Fibroblast of skin of back (primary cell): ENCODE measurements at places on chromosomes 4 and X.

- DNase-seq = no peak
Measured at GRCh38 chrX:12225107-12225506, 86.8 kb downstream of the FRMPD4 start.

- DNase-seq = peak; percentile 46
Measured at GRCh38 chr4:64781737-64782326, 372.6 kb upstream of the TECRL start.

DNA sequence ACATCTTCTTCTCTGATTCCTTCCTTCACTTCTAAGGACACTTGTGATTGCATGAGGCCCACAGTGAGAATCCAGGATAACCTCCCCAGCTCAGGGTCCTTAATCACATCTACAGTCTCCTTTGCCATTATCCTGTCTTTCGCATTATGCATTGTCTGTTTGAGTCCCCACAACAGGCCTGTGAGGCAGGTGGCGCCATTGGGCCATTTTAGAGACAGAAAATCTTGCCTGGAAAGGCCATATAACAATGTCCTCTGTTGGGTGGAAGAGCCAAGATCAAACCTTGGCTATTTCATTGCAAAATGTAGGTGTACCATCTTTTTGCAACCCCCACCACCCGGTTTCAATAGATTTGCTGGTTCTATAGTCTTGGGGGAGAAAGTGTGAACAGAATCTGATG, 11.8 kb upstream of the DCUN1D4 start:
- peak; percentile 48 for DNase-seq

DNA sequence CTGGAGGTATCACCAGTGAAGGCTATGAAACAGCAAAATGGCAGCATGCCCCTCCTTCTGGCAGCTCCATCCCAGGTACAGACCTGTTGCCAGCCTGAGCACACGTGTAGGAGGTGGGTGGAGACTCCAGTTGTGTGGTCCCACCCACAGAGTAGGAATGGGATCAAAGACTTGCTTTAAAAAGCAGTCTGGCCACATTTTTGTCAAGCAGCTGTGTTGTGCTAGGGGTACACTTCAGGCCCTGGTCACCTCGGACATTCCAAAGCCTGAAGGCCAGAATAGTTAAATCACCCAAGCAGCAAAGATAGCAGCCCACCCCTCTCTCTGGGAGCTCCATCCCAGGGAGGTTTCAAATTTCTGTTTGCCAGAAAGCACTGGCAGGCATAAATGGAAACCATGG, 20.3 kb upstream of the AMBN start:
- no peak for DNase-seq

DNA sequence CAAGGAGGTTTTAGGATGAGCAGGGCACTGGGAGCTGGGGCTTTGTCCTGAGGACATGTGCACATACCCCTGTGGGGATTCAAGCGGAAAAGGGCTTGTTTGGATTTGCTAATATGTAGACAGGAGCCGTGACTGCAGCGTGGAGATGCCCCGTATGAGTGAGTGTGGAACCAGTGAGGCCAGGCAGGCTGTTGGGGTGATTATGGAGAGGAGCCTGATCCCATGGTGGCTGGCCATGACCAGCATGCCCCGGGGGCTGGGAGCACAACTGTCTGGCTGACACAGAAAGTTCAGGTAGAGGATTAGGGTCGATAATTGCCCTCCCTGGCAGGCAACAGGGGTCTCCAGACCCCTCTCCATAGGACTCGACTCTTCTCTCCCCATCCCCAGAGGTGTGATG, 68.8 kb upstream of the STX18 start:
- DNase-seq = no peak

GRCh38 chr4:62865261-62865660, 1544.0 kb downstream of the TECRL start:
- DNase-seq = no peak

DNA sequence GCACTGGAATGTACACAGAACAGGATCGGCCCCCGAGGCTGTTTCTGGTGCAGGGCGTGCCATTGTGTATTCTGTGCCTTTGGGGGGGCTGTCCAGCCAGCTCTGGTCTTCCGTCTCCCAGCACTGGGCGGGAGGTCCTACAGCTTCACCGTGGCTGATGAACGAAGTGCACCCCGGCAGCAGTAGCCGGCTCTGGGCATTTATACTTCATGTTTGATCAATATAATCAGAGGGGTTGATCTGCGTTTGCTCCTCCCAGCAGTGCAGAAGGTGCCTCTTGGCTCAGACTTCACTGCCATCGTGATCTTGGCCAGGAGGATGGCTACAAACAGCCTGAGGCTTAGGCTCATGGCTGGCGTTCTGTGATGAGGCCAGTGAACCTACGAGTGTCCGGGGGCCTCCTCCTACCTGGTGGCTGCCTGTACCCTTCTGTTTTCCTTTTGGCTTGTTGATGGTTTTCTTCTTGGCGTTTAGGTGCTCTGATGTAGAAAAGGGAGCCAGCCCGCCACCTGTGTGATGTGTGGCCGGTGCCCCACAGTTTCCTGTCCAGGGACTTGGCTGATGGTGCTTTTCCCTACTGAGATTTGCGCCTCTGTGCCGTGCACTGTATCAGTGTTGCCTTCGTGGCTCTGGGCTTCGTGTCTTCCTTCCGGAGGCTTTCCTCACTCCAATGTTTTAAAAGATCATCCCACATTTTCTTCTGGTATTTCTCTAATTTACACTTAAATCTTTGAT, 31.2 kb upstream of the HGFAC start:
- DNase-seq = no peak

DNA sequence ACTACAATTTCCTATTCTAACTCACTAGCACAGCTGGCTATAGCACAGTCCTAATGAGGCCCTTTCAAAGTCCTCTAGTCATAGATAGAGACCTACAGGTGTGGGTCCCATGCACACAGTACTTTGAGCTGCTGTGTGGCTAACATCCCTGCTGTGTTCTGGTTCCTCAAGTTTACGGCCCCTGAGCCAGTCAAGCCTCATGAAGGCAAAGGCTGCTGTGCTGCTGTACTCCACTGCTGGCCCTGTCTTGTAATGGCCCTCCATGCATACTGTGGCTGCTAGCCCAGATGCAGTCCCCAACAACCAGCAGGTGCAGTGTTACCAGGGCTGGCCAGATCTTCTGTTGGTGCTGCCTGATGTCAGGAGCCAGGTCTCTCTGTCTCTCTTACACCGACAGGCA, 23.4 kb upstream of the ENPEP start:
- DNase-seq = no peak

DNA sequence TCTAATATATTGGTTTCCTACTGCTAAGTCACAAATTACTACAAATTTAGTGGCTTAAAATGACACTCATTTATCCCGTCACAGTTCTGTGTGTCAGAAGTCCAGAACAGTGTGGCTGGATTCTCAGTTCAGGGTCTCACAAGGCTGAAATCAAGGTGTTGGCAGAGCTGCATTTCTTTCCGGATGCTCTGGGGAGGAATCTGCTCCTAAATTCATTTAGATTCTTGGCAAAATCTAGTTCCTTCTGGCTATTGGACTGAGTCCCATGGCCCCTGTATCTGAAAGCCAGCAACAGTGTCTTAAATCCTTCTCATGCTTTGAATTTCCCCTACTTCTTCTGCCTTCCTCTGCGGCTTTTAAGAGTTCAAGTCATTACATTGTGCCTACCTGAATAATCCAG, 103.1 kb upstream of the BMP3 start:
- DNase-seq = no peak

DNA sequence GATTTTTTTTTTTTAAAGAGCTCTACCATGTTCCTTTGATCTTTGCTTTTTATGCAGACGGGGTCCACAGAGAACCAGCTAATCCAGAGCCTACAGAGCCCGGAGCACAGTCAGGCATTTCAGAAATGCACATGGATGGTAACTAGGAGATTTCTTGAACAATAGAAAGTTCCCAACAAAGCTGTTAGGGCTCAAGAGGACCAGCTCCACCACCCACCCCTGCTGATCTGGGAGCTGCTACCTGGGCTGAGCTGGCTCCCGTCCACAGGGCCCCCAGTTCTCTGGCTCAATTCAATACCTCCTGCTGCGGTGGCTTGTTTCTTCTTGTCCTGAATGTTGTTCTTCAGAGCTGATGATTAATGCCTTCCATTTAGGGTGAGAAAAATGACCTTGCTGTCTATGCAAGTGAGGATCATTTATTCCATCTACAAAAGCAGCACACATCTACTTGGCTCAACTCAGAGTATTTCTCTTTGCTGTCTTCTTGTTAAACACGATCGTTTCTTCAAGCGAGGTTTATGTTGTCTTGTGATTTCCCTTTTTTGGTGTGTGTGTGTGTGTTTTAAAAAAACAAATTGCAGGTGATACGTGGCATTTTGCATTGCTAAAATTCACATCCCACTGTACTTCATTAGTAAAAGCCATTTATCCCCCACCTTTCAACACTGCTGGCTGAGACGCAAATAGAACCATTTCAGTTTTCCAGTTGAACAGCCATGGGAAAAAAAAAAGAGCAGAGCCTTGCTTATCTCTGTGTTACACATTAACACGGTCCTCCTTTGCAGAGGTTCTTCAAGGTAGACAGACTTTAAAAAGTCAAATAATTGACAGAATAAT, 31.3 kb downstream of the IGFBP7 start:
- DNase-seq = peak; percentile 74

DNA sequence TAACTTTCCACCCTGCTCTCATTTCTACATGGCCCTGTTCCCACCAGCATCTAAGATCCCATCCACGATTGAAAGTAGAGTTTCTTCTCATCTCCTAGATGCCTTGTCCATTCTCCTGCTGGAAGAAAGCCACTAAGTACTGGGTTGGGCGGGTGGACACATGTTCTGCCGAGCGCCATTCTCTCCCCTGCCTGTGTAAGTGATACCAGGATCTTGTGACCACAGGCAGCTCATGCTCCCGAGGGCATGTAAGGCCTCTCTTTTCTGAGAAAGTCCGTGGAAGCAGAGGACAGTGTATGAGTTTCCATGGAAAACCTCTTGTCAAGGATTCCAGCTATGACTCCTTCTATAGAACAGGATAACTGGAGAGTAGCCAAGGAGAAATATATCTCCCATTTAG, 3.3 kb upstream of the SLC25A4 start:
- DNase-seq = no peak

DNA sequence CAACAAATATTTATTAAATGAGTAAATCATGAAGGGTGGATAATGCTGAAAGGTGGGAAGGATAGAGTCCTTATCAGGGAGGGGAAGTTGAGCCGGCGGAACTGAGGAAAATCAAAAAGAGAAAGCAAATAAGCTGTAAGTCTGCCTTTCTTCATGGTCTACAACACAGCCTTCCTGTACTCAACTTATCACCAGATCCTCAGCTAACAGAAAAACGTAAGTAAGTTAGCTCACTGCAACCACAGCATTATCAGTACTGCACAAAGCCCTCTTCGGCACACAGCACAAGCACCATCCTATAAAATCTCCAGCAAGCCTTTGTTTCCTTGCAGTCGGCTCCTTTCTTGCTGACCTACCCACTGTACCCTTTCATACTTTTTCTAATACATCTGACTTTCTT, 70.3 kb downstream of the CRMP1 start:
- DNase-seq = no peak

GRCh38 chr4:119286377-119287002, 35.4 kb downstream of the FABP2 start:
- DNase-seq = peak; percentile 80

DNA sequence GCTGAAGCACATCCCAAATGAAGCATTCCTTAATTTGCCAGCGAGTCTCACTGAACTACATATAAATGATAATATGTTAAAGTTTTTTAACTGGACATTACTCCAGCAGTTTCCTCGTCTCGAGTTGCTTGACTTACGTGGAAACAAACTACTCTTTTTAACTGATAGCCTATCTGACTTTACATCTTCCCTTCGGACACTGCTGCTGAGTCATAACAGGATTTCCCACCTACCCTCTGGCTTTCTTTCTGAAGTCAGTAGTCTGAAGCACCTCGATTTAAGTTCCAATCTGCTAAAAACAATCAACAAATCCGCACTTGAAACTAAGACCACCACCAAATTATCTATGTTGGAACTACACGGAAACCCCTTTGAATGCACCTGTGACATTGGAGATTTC, 14.6 kb downstream of the TLR8 start:
- DNase-seq = no peak

GRCh38 chr4:98473046-98473445, 185.4 kb downstream of the TSPAN5 start:
- no peak for DNase-seq

- DNase-seq = no peak
Measured at GRCh38 chrX:9770319-9770718, 4.7 kb upstream of the GPR143 start.

DNA sequence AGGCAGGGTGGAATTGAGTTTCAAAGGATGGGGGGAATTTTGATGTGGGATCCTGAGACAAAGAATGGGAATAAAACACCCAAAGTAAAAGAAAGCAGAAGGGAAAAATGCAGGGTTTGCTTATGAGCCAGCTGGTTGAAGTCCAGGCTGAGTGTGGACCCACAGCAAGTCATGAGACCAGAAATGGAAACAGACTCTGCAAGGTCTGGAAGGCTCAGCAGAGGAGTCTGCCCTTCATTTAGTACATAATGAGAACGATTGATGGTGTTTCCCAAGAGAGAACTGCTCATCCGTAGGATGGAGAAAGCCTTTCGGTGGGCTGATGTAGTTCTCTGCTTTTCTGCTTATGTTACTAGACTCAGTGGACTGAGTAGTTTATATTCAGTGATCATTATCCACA, 259.1 kb downstream of the C4orf33 start:
- no peak for DNase-seq

- no peak for DNase-seq
Measured at GRCh38 chrX:14802943-14803710, 69.7 kb downstream of the FANCB start.

DNA sequence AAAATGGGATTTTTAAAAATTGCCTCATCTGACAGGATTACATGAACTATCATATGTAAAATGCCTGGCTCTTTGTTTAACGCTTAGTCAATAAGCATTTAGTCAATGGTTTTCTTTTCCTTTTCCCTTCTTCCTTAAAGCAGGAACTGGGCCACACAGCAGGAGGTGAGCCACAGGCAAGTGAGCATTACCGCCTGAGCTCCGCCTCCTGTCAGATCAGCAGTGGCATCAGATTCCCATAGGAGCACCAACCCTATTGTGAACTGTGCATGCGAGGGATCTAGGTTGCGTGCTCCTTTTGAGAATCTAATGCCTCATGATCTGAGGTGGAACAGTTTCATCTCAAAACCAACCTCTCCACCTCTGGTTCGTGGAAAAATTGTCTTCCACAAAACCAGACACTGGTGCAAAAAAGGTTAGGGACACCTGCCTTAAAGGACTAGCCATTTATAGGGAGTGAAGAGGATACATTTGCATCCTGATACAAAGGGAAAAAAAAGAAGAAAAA, 306.1 kb downstream of the FBXW7 start:
- DNase-seq = no peak

DNA sequence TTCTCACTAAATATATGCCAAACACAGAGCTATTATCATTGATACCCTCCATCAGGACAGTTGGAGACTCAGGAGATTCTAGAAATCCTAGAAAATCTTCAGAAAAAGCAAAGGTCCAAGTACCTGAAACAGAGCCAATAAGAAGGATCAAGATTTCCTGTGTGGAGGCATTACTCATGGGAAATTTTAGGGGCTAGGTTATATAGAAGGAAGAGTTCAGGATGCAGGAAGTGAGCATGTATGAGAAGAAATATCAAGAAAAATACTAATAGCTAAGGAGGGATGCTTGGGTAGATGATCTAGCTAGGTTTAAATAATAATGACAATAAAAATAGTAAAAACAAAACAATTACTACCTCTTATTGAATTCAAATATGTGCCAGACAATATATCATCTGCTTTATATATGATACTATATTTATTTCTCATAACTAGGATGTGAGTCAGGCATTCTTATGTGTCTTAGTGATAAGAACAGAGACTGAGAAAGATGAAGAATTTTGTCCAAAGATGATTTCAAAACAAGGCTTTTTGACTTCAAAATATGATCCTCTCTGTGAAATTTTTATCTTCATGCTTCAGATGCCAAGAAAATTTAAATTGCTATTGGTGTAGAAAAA, 66.4 kb upstream of the HHIP start:
- peak; percentile 94 for DNase-seq
